ENCODE measurements at places on chromosomes 13 and 19.

DNA sequence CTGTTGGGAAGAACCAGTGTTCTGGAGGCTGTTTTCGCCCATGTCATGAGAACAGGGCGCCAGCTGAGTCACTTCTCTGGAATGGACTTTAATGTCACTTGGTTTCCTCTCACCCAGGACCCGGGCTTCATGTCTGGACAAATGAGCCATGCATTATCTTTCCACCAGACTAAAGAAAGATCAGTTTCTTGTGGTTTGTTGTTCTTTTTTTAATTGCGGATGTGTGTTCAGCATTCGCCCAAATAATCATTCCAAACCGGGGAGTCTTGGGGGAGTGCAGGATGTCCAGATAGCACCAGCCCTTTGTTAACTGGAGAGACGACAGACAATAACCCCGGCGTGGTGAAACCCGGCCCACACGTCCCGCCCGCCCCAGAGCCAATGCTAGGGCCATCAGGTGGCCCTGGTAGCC is 102.5 kb downstream of the COL4A2 start:
- no peak for DNase-seq

- no peak for DNase-seq
Observed at GRCh38 chr13:25657157-25657556, 285.4 kb downstream of the ATP8A2 start.

- no peak for DNase-seq
Observed at GRCh38 chr19:38773469-38774177, at the start of gene LGALS7. LGALS7 (minus strand) TSS chr19:38773517; CDS start chr19:38773492, 25 bp downstream.

GRCh38 chr13:93249364-93250306 is 23.0 kb downstream of the GPC6 start:
- DNase-seq, result peak; percentile 2

- DNase-seq, result no peak
Observed at GRCh38 chr19:46860846-46861690, at the start of gene ARHGAP35. ARHGAP35 (plus strand) TSS chr19:46860997; CDS start chr19:46918676, 57,679 bp downstream.

GRCh38 chr19:57192993-57193392 is 1.7 kb downstream of the ZNF264 start:
- DNase-seq, result no peak

DNA sequence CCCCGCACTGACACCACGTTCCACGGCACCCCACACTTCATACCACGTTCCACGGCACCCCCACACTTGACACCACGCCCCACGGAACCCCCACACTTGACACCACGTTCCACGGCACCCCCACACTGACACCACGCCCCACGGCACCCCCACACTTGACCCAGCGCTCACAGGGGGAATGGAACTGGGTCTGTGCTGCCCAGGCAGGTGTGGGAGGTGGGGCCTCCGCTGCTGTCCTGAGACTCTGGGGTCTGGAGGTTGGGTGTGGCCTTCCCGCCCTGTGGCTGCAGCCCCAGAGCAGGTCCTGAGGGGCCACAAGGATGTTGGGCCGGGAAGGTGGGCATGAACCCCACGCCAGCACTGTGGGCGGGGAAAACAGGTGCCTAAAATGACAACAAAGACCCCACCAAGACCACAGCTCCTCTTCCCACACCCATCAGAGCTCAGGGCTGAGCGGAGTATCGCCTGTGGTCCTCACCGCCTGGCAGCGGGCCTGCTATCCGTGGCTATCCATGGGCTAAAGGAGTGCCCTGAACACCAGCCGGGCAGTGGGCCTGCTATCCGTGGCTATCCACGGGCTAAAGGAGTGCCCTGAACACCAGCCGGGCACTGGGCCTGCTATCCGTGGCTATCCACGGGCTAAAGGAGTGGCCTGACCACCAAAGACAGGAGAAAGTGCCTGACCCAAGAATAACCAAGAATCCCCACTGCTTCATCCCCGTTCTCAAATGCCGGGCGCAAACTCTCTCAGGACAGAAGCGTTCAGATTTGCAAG is 59.9 kb upstream of the C13orf46 start:
- DNase-seq, result no peak

DNA sequence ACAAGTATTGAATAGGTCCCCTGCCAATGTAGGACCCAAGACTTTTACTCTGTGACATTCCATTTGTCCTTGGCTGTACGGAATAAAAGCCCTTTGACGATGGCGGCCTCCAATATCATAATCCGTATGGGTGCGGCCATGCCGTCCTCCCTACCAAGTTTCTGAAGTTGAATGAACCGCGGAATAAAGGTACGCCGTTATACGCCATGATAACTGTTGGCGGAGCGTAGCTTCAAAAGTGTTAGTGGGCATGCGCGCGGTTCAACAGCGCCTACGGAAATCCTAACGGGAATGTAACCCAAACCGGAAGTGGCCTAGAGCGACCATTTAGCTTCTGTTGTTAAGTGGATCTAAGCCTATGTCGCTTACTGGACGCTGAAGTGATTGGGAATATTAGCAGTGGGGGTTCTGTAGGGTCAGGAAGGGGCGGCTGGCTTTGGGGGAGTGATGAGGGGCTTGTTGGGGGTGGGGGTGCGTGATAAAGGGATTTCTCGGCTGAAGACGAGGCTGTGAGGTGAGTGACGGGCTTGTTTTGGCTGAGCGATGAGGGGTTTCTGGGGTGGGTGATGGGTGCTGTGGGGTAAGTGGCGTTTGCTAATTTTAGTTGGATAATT is at the start of gene ZNF175:
Gene ZNF175, plus strand, starts transcription at position 322 of the 614 bp plus-strand sequence. CDS start 2,047 bp downstream, outside the sequence.
- DNase-seq, result peak; percentile 46

DNA sequence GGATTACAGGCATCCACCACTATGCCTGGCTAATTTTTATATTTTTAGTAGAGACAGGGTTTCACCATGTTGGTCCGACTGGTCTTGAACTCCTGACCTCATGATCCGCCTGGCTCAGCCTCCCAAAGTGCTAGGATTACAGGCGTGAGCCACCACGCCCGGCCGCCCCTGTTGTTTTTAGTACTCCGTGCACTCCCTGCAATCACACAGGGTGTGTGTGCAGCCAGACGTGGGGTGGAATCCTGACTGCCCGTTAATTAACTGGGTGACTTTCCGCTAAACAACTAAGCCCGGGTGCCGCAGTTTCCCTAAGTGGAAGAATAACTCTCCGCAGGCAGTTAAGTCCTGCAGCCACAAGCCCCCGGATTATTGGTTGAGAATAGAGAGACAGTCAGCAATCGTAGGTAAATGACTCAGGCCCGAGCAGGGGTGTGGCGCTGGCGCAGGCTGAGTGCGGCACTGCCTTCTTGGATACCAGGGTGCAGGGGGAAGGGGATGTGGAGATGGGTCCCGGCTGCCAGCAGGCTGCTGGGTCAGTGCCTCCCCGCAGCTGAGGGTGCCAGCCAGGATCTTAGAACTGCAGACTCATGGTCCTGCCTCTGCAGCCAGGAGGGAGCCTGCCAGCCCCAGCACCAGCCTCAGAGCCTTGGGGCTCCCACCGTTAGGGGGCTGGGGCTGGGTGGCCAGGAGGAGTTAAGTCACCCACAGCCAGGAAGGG is 6.1 kb upstream of the FXYD3 start:
- no peak for DNase-seq

GRCh38 chr19:47146920-47147319 is 16.3 kb downstream of the SAE1 start:
- no peak for DNase-seq
